ENCODE measurements at places on chromosomes 11 and 22.

DNA sequence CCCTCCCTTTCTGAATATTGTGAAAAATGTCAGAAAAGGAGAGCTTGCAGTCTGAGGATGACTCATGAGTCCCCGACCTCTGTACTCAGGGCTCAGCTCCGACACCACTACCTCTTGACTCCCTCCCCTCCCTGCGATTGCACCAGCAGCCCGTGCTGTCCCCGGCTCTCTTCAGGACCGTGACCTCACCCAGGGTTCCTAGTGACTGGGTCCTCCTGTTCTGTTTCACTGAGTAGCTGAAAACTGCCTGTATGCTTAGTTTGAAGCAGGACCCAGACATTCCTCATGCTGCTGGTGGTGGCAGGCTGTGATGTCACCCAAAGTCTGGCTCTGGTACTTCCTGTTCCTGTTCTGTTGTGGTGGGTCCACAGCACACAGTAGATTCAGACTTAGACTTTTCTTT, 11.7 kb downstream of the PHRF1 start:
- no peak for DNase-seq

GRCh38 chr11:111981270-111981669, 43.9 kb upstream of the DLAT start:
- DNase-seq: no peak

GRCh38 chr11:65206901-65207300, 25.2 kb downstream of the CAPN1 start:
- DNase-seq: no peak

GRCh38 chr22:31345331-31346254, 553 bp downstream of the PATZ1 start:
- DNase-seq: peak; percentile 89

- DNase-seq: no peak
Observed at GRCh38 chr11:95994329-95994728, 70.4 kb upstream of the MTMR2 start.

DNA sequence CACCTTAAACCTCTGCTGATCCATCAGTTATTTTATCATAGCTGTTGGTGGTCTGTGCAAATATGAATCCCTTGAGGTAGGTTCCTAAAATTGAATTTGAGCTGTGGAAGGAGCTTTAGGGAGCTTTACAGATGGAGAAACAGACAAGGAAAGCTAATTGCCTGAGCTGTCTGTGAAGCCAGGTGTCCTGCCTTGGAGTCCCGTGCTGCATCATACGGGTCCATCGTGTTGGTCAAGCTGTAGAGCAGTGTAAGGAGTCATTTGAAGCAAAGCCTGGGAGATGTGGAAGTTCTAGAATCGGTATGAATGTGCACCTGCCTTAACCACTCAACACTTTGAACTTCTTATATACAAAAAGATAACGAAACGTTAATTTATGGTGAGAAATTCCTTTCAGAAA, 1.0 kb downstream of the POLA2 start:
- DNase-seq: no peak

GRCh38 chr22:43298062-43298801, 44.9 kb downstream of the SCUBE1 start:
- no peak for DNase-seq

- no peak for DNase-seq
Observed at GRCh38 chr11:16969010-16969999, 44.9 kb downstream of the PLEKHA7 start.

GRCh38 chr11:128259816-128260215, 327.5 kb downstream of the ETS1 start:
- no peak for DNase-seq

DNA sequence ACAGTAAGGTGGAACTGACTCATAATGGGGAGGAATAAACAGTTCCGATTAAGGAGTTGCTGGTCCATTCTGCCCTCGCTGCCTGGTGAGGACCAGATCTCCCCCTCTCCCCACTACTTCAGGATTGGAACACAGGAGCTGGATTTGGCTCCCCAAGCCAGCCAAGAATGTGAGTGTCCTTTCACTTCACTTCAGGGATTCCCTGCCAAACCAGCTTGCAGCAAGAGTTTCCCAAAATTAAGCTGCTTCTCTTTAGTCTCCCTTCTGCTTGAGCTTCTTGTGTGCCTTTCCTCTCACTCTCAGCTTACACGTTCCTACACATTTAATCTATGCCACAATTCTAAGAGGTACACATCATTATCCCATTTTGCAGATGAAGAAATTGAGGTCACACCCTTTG, 234.1 kb downstream of the BUD13 start:
- DNase-seq: no peak

GRCh38 chr11:11572386-11572785, 49.4 kb downstream of the GALNT18 start:
- no peak for DNase-seq

All from muscle of arm (tissue), 14 donors.